ENCODE measurements at places on chromosomes 7 and 10. TPM values are rescaled to one million over a fixed set of nuclear protein-coding genes. Genes with fewer than 3 reads are reported as not detected.

DNA sequence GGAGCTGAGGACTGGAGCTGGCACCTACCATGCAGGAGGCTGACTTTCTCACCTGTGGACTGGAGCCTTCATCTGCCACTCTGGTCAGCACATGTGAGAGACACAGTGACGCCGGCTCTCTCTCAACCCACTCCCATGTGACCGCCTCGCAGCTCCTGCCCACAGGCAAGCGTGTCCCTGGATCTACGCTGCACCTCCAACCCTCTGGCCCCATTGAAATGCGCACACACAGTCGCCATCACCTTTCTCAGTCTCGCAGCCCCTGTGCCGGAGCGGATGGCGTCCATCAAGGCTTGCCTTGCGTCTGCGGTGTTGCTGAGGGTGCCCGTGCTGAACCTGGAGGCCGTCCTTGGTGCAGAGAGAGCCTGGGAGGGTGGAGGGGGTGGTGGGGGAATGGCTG is 242.2 kb upstream of the GRB10 start:
- no peak for DNase-seq

GRCh38 chr10:12500381-12501303 is 151.3 kb downstream of the CAMK1D start:
- no peak for DNase-seq

DNA sequence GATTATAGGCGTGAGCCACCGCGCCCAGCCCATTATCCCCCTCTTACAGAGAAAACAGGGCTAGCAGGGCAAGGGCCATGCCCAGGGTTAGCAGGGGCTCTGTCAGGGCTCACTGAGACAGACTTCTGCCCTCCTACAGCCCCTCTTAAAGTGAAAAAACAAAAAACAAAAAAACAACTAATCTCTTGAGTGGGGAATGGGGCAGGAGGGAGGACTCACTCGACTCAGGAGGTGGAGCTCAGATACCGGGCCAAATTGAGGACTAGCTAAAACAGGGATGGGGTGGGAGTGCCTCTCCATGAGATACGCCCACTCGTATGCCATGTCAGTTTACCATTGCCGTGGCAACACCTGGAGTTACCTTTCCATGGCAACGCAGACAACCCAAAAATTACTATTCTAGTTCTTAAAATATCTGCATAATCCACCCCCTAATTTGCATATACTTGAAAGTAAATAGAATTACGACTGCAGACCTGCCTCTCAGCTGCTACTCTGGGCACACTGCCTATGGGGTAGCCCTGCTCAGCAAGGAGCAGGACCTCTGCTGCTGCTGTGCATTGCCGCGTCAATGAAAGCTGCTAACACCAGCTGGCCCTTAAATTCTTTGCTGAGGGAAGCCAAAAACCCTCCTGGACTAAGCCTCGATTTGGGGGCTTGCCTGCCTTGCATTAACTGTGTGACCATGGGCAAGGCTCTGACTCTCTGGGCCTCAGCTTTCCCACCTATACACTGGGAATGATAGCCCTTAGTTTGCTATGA is 13.4 kb downstream of the SSC4D start:
- DNase-seq = no peak

DNA sequence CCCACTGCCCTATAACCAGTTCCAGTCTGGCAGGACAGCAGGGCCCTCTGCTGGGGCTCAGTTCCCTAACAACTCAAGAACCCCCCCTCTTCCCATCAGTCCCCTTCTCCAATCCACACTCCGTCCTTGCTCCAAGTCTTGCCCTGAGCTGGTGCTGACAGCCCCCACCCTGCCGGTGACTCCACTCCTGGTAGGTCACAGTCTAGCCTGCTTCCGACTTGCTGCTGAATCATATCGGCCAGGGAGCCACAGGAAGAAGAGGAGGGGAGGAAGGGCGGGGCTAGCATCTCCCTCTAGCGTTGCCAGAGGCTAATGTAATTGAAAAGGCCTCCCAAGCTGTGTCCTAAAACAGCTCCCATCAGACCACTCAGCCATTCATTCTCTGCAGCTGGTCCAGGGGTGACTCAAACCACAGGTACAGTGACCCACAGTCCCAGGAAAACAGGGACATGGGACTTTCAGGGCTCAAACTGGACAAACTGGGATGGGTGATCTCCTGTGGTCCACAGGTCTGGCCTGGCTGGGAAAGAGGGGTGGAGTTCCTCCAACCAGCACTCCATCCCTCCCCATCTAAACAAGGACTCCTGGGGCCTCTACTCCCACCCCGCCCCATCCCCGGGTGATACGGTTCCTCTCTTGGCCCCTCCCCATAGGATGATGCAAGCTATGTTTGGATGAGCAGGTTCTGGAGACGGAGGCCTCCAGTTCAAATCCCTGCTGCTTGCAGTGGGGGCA is 158.8 kb downstream of the SH3PXD2A start:
- no peak for DNase-seq

GRCh38 chr10:79018521-79019011 is 50.2 kb upstream of the ZMIZ1 start:
- no peak for DNase-seq

DNA sequence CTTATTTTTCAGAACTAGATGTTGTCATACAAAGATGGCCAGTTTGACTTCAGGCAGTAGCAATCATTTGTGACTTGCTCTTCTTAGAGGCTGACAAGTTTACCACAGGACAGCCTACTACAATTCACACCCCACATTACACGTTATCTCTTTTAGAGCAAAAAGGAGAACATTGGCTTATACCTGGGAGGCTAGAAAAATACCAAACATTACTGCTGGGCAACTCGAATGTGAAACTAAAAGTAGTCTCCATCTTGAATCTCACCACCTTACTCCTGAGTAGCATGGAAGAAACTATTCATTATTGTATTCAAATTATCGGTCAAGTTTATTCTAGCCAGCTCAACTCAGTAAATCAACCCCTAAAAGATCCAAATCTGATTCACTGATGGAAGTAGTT is 90.7 kb upstream of the TMEM26 start:
- DNase-seq = no peak

DNA sequence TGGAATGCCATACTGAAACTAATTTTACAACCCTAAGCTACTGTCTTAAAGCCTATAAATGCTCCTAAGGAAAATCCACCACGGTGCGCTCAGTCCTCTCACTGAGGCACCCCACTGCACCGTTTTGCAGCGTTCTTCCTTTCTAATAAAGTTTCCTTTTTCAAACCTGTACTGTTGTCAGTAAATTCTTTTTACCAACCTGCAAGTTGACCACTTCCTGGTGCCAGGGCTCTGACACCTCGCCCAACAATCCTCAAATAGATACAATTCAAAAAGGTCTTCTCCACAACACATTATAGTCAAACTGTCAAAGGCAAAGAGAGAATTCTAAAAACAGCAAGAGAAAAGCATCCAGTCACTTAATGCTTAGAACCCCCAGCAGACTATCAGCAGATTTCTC is 42.8 kb downstream of the HERPUD2 start:
- no peak for DNase-seq

DNA sequence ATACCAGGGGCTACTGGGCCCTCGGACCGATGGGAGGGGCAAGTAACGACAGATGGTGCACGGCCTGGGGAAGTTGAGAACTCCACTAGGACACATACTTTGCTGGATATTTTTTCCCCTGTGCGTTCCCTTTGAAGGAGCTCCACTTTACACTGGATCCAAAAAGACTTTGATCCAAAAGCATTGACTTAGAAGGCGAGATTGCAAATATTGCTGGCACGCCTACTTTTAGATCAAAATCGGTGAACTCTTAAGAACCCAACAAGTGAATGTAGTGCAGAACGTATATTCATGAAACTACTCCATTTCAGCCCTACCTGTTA is 436 bp upstream of the SLC25A13 start:
- no peak for DNase-seq

GRCh38 chr10:126015413-126015812 is 119.0 kb downstream of the FANK1 start:
- no peak for DNase-seq

GRCh38 chr7:93894966-93895640 is 4.5 kb upstream of the TFPI2 start:
- no peak for DNase-seq

DNA sequence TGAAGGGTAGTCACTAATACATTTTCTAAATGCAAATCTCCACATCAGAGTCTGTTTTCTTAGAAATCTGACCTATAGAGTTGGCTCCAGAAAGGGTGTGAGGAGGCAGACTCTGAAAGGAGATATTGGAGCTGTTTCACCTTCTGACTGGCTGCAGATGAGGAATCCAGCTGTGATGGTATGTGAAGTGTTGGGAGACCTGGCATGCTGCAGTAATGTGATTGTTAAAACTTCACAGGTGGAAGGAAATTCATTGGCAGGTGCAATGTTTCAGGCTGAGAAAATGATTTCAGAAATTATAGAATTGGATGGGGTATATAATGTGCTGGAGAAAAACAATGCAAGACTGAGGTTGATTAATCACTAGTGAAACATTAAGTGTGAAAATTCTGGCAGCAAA is 1134.0 kb upstream of the LRRN3 start:
- DNase-seq = no peak

DNA sequence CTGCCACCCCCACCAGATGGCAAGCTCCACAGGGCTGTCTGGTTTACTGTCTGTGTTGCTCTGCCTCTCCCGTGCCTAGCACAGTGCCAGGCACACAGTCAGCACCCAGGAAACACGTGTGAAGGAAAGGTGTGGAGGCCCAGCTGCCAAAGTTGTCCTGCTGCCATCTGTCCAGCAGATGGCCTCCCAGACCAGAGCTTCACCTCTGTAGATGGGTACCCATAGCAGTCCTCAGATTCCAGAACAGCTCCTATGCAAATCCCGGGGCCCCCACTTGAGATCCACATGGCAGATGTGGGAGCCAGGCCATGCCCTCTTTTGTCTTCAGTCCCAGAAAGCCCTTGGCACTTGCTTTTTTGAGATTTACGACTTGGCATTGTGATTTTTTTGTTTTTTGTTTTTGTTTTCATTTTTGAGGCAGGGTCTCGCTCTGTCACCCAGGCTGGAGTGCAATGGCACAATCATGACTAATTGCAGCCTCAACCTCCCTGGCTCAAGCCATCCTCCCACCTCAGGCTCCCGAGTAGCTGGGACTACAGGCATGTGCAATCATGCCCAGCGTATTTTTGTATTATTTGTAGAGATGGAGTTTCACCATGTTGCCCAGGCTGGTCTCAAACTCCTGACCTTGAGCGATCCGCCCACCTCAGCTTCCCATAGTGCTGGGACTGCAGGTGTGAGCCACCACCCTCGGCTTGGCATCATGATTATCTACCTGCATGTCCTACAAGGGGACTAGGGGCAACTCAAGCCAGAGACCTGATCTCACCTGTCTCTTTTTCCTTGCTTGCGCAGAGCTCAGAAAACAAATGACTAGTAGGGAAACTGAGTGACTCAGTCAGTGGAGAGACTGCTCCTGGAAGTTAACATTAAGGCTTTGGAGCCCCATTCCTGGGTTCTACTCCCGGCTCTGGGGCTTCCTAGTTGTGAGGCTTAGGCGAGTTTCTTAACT is 16.9 kb upstream of the PALD1 start:
- no peak for DNase-seq

DNA sequence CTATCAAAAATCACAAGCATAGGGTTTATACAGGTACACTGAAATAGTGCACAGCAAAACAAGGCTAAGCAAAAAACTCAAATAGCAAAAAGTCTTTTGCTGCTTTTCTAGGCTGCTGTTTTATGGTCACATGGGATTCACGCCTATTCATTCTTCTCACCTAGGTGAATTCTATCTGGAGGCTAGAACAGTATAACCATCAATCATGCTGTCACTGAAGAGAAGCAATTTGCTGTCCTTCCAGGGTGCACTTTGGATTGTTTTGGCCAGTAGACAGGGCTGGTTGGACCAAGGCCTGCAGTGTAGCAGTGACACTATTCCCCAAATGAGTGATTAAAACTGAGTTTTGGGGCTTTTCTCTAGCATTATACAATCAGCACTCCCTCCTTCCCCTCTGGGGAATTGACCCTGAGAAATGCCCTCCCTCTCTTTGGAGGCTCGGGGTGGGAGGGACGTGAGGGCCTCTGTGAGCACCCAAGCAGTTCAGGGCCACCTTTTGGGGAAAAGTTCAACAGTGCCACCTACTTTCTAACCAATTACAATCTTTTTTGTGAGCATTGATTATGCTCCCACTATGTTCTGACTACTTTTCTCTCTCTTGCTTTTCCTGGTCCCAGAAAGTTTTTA is 16.2 kb upstream of the SND1 start:
- no peak for DNase-seq

DNA sequence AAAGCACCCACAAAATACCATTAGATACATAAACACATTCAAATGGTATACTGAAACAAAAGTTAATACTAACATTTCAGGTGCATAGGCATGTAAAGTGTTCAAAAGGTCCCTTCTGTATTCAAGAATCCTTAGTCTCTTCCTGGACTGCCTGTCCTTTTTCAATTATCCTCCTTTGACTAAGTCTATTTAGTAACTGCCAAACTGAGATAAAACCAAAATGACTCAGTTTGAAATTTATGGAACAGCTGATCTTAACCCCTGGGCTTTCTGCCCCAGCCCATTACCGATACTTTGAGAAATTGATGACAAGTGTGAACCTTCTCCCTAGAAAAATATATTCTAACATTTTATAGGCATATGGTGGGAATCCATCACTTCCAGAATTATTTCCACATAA is 5.4 kb downstream of the EPC1 start:
- DNase-seq = no peak

- no peak for DNase-seq
Measured at GRCh38 chr10:53422223-53422888, 649.8 kb upstream of the MBL2 start.

DNA sequence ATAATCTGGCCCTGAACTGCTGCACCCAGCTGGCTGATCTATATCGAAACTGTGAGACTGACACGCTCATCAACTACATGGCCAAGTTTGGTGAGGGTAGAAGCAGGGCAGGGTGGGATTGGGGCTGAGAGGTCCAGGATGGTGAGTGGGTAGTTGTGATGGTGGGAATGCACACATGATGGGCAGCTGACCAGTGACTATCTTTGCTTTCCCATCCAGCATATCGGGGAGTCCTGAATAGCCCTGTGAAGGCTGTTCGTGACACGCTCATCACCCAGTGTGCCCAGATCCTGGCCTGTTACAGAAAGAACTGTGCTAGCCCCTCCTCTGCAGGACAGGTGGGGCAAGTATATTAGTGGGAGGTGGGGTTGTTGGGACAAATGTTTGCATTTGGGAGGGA is 12.5 kb upstream of the CHCHD1 start:
- no peak for DNase-seq

GRCh38 chr10:4034907-4035598 is 250.0 kb upstream of the KLF6 start:
- no peak for DNase-seq

SLC26A4 gene
- polyA plus RNA-seq = 3.3 TPM

C10orf105 gene
- 0.06 TPM for polyA plus RNA-seq

OPN1SW gene
- polyA plus RNA-seq = 1.2 TPM

CHPF2 gene
- 21.4 TPM for polyA plus RNA-seq

AUTS2 gene
- 66.2 TPM for polyA plus RNA-seq

TBX20 gene
- 0.11 TPM for polyA plus RNA-seq

ARPC1B gene
- polyA plus RNA-seq = 32.2 TPM

Data from right renal cortex interstitium (tissue), 3 donors.